Activated B cell treated with CpG ODN at 0.5 μM for 24 hours (primary cell): ENCODE measurements at places on chromosomes 3 and 15.

DNA sequence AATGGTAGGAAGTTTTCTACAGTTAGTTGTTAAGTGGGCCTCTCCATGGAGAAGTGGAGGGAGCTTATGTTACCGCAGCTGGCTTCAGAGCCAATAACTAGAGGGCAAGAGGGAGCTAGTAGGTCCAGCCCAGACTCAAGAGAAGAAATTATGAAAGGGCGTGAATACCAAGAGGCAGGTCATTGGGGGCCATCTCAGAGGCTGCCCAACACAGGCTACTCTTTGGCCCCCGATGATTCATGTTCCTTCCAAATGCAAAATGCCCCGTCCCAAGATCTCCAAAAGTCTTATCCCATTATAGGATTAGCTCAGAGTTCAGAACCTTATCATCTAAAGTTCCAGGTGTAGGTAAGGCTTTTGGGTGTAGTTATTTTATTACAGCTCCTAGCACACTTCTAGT is 94.5 kb downstream of the FNDC3B start:
- DNase-seq: no peak

GRCh38 chr15:48992545-48992944 is 28.8 kb upstream of the SHC4 start:
- DNase-seq: no peak

GRCh38 chr3:171954690-171955383 is 84.5 kb upstream of the FNDC3B start:
- no peak for DNase-seq

GRCh38 chr3:159875116-159875515 is 113.5 kb upstream of the IL12A start:
- no peak for DNase-seq

DNA sequence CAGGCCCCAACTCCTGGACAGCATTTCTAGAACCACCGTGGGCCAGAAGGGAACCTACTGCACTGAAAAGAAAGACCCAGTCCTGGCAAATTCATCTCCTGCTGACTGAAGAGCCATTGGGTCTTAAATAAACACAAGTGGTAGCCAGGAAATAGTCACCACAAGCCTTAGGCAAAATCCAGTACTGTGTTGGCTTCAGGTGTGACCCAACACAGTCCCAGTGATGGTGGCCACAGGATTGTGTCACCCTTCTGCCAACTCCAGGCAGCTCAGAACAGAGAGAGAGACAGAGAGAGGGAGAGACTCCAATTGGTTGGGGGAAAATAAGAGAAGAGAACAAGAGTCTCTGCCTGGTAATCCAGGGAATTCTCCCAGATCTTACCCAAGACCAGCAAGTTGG is 23.1 kb downstream of the NEDD4 start:
- no peak for DNase-seq

DNA sequence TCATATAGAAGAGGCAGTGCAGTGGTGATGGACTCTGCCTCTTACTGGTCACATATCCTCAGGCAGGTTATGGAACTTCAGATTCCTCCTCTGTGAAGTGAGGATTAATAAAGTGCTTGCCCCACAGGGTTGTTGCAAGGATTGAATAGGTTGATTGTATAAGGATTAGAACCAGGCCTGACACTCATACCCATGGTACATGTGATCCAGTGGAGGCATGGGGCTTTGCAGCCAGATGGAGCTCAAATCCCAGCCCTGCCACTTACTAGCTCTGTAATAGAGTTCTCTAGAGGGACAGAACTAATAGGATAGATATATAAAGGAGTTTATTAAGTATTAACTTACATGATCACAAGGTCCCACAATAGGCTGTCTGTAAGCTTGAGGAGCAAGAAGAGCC is 184.6 kb upstream of the EIF1B start:
- no peak for DNase-seq

DNA sequence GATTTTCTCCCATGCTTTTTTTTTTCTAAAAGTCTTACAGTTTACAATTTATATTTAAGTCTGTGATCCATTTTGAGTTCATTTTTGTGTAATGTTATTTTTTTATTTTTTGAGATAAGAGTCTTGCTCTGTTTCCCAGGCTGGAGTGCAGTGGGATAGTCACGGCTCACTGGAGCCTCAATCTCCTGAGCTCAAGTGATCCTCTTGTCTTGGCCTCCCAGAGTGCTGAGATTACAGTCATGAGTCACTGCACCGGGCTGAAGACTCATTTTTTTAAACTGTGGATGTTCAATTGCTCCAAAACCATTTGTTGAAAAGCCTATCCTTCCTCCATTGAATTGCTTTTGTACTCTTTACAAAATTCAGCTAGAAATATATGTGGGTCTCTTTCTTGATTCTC is 19.5 kb downstream of the LNP1 start:
- no peak for DNase-seq

DNA sequence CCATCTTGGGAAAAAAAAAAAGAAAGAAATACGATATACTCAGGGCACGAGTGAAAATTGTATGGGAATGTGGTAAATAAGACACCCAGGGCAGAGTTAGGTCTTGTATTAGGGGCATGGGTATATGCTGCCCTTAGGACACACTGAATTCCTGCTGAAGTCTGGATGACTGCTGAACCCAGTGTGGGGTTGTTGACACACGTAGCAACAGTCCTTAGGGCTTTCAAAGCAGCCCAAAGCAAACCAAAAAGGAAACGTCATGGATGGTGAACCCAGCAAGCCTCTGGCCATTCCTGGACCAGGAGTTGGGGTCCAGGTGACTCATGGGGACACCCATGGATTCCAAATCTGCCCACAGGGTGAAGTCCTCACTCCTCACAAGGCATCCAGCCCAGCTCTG is 27.1 kb upstream of the SEMA3F start:
- DNase-seq: no peak

GRCh38 chr15:32119694-32120330 is 89.5 kb downstream of the CHRNA7 start:
- DNase-seq: no peak

GRCh38 chr3:12797892-12798558 is 1.5 kb downstream of the CAND2 start:
- DNase-seq: no peak

DNA sequence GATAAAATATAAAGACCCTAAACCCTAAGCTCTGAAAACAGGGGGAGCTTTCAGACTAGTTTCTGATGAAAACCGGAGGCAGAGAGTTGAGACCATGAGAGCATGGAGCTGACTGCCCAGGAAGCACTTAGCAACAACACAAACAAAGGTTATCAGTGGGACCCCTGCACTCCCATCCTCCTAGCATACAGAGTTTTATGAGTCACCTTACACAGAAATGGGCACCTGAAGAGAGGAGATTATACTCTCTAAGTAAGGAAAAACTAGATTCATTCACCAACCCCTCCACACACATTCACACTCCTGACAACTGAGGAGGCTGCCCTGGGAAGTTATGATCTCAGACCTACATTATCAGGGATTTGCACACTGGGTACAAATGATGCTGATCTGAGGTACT is 261.7 kb downstream of the ULK4 start:
- DNase-seq: no peak

GRCh38 chr15:83061680-83062079 is 5.4 kb downstream of the BTBD1 start:
- DNase-seq: no peak

DNA sequence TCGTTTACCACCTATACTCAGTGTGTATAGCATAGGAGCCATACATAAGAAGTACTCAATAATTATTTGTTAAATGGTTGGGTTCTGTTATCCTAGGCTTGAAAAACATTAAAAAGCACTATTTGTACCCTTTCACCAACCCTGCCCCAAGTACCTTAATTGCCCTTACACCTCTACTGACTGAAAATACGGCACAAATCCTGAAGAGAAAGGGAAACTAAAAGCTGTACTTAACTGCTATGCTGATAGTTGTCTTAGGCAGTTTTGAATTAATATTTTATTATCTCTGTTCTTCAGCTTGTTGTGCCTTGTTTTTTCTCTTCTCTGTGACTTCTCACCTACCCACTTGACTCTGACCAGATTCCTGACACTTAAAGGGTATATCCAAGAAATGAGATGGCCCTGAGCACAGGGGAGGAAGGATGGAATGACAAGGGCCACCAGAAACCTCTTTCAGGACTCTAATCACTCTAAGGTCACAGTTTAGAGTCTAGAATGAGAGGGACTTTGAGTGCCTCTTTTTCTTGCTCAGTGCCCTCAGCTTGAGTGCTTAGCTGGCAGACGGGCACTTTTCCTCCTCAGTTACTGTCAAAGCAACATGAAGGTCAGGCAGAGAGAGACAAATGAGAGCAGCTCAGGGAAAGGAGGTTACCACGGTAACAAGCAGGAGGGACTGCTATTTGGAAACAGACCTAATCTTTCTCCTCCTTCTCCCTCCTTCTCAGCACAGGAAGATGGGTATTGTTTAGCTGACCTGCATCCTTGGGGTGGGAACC is 136.5 kb downstream of the ZNF609 start:
- DNase-seq: no peak

- DNase-seq: no peak
These were observed 2.4 kb upstream of the C3orf20 start for GRCh38 chr3:14672588-14672987.

DNA sequence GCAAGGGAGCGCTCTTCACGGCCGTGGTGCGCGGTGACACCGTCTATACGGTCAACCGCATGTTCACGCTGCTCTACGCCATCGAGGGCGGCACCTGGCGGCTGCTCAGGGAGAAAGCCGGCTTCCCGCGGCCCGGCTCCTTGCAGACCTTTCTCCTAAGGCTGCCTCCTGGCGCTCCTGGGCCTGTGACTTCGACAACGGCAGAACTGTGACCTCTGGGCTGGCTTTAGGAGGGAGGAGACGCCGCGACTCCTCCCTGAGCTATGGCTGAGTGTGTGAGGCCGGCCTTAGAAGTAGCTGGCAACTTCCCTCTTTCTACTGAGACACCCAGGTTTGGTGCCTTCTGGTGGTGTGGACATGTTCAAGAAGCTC is 1.4 kb downstream of the KBTBD13 start:
- peak; percentile 34 for DNase-seq
